ENCODE measurements at places on chromosomes 2 and 18.

- DNase-seq, result no peak
Measured at GRCh38 chr2:28032816-28033215, 142.3 kb downstream of the BABAM2 start.

- DNase-seq, result no peak
Measured at GRCh38 chr2:235611349-235611748, 117.5 kb downstream of the AGAP1 start.

- DNase-seq, result no peak
Measured at GRCh38 chr2:188189356-188189755, 102.3 kb upstream of the GULP1 start.

DNA sequence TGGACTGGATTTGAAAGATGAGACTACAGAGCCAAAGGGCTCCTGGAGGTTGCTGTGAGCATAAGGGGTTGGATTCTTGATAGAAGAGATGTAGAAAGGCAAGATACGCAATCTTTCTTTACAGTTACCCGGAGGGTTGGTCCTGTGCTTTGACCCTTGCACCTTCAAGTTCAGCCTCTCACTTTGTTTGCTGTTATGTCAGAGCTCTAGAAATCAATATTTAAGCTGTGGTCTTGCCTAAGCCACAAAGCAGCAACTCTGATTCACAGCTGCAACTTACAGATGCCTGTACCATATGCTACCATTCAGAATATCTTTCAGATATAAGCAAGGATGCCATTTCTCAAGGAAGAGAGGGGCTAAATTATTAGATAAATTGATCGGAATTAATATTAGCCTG, 943.1 kb upstream of the LRRTM1 start:
- no peak for DNase-seq

DNA sequence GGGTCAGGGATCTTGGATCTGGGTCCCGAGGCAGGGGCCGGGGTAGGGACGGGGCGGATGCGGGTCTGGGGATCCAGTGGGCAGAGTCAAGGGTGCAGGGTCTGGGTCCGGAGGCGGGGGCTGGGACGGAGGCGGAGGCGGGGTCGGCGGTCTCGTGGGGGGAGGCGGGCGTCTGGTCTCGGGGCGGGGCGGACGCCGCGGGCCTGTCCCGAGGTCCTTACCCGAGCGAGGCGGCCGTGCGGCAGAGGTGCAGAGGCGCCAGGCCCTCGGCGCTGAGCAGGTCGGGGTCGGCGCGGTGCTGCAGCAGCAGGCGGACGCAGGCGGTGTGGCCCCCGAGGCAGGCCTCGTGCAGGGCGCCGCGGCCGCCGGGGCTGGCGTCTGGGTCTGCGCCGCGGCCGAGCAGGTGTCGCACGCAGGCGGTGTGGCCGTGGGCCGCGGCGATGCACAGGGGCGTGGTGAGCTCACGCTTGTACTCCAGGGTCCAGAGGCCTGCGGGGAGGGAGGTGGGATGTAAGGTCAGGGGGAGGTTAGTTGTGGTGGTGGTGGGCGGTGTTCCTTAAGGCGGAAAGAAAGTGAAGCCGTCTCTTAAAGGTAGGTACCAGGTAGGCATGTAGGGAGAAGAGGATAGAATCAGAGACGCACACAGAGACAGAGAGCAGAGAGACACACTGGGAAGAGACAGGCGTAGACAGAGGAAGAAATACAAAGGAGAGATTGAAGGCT, 26.6 kb downstream of the ASB18 start:
- no peak for DNase-seq

DNA sequence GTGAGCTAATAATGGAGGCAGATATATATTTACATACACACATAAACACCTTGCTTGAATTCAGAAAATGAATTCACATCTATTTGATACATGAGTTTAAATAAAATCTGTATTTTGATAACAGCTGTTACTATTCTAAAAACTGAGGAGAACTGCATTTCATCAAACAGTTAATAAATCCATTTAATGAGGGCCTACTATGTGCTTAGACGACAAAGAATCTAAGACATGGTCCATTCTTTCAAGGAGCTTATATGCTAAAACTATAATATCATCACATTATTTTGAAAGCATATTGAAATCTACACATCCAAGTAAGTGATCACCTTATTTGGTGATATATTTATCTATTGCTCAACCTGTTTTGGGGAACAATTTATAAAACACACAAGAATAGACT, 90.8 kb upstream of the ZFP36L2 start:
- DNase-seq, result no peak

GRCh38 chr18:48931680-48932461, 18.9 kb downstream of the SMAD7 start:
- no peak for DNase-seq

GRCh38 chr2:27370816-27371620, 602 bp downstream of the SNX17 start:
- DNase-seq, result no peak

GRCh38 chr2:95113464-95113863, 8.1 kb downstream of the MRPS5 start:
- no peak for DNase-seq

DNA sequence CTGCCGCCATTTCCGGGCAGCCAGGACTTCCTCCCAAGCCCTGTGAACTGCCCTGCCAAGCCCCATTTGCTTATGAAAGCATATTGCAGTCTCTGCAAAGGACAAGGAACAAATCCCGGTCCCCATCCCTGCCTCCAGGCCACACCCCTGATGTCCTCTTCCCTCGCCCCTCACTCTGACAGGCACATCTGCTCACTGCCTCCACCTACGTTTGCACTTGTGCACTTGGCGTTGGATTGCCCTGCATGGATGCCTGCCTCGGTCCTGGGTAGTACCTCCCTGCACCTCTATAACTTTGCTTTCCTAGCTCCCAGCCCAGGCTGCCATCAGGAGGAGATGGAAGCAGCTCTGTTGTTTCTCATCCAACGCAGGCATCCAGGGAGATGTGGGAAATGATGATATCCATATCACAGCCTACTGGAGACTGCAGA, 19.6 kb upstream of the RPL31 start:
- DNase-seq, result no peak

DNA sequence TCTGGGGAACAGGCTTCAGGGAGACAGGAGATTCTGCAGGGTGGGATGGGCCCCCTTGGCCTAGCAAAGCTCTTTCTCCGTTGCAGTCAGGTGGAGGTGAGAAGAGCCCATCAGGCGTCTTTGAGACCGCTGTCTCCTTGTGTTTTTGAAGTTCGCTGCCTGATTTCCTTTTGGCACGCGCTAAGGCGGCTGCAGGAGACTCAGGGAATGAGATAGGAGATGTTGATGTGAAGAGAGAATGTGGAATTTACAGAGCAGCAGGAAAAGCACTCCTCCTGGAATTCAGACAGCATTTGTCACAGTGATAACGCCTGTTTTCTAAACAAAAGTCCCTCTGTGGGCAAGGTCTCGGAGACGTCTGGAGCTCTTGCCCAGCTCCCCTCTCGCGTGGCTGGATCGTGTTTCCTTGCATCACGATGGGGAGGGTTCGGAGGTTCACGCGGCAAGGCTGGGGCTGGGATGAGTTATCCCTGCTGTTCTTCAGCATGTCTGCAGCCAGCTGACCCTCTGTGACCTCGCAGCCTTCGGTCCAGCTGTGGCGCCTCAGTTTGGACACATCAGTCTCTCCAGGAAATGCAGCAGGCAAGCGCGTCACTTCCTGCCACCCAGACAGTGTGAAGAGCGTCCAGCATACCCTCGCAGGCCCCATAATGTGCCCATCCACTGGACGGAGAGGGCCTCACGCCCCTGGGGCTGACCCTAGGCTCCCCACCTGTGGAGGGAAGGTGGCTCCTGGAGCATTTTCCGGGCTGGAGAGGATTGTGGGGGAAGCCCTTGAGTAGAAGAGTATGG, 30.2 kb downstream of the GLI2 start:
- no peak for DNase-seq

- no peak for DNase-seq
Measured at GRCh38 chr2:170201734-170202393, 23.9 kb downstream of the MYO3B start.

- DNase-seq, result no peak
Measured at GRCh38 chr18:49016648-49017539, 66.1 kb upstream of the SMAD7 start.

GRCh38 chr18:62170857-62171256, 16.0 kb downstream of the PIGN start:
- no peak for DNase-seq

- DNase-seq, result peak; percentile 20
Measured at GRCh38 chr2:19863303-19864041, 38.3 kb downstream of the TTC32 start.

DNA sequence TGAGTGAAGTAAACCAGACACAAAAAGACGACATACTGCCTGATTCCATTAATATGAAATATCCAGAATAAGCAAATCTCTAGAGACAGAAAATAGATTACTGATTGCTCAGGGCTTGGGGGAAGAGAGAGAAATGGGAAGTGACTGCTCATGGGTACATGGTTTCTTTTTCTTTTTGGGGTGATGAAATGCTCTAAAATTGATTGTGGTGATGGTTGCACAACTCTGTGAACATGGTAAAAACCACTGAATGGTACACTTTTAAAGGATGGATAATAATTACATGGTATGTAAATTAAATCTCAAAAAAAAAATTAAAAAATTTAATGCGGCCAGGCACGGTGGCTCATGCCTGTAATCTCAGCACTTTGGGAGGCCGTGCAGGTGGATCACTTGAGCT, 39.3 kb downstream of the RPL31 start:
- no peak for DNase-seq

DNA sequence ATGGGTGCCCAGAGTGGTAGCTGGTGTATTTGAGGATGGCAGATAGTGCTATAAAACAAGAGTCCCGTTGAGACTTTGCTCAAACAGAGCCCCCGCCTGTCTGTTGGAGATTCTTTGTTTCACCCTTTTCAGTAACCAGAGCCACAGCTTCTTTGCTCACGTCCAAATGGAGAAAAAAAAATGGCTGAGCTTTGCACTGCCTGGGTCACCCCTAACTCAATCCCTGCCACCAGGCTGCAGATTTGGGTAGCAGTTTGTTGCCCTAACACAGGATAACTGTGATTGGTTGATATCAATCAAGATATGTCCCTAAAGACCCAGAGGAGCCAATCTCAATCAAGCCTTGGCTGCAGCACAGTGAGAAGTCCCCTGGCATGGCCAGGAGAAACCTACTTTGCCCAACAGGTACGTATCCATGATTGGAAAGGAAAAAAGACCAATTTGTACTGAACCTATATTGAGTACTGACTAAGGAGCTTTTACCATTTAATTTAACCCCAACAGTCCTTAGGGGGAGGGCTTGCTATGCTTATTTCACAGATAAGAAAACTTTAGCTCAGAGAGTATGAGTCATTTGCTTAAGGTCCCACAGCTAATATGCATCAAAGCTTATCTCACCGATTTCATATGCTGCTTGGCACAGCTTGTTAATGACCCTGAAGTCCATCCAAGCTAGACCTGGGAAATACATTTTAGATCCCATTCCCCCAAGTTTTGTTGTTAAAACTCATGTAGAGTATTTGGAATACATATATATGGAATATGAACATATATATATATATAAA, 72.0 kb upstream of the SH3BP4 start:
- DNase-seq, result no peak

DNA sequence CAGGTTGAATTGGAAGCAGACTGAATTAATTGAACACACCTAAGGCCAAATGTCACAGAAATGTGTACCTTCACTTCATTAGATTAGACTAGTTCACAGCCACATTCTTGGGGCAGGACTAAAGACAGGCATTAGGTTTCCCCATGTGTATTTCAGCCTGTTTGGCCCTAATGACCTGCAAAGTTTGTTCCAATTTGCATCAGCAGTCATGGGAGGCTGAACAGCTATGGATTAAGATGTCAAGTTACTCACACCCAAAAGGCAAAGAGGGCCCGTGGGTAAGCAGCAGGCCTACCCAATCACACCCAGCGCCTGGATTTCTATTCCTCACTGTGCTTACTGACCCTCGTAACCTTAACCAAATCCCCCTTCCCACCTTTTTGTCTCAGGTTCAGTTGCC, 99.6 kb upstream of the RIOK3 start:
- DNase-seq, result no peak

DNA sequence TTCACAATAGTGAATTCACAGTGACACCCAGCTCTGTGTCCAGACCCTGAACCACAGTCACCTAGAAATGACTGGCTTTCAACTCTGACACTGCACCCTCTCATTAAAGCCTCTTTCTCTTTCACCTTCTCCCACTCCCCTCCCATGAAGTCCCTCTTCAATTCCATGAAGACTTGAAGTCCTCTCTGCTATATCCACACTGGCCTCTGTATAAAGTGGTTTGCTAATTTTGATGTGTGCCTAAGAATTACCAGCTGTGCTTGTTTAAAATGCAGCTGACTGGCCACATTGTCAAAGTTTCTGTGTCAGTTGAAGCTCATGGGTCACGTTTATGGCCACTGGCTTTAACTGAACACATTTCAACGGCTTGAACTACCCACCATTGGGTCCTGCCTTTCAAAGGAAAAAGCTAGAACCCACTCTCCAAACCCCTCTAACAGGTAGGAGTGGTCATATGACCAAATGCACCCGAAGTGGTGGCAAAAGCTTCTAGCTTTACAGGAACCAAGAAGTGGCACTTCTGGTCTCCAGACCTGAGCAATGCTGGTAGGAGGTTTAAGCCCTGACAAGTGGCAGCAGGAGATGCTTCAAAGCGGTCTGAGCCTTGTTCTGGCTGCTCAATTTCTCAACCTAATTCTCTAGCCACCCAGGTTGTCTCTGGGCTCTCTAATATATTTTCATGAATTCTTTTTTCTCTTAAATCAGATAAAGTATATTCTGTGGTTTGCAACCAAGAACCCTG, 34.2 kb downstream of the B4GALT6 start:
- no peak for DNase-seq

DNA sequence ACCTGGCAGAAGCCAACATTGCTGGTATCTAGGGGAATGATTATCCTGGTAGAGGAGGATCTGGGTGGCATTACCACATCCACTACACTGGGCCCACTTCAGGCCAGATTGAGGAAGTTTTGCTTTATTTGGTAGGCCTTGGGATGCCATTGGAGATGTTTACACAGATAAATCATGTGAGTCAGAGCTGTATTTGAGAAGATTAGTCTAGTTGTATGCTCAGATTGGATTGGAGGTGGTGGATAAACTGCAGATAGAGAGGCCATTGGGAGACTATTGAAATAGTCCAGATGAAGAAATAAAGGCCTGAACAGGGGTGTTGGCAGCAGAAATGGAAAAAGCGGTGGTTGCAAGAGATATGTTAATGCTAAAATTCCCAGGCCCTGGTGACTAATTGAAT, 81.5 kb downstream of the EFEMP1 start:
- DNase-seq, result no peak

DNA sequence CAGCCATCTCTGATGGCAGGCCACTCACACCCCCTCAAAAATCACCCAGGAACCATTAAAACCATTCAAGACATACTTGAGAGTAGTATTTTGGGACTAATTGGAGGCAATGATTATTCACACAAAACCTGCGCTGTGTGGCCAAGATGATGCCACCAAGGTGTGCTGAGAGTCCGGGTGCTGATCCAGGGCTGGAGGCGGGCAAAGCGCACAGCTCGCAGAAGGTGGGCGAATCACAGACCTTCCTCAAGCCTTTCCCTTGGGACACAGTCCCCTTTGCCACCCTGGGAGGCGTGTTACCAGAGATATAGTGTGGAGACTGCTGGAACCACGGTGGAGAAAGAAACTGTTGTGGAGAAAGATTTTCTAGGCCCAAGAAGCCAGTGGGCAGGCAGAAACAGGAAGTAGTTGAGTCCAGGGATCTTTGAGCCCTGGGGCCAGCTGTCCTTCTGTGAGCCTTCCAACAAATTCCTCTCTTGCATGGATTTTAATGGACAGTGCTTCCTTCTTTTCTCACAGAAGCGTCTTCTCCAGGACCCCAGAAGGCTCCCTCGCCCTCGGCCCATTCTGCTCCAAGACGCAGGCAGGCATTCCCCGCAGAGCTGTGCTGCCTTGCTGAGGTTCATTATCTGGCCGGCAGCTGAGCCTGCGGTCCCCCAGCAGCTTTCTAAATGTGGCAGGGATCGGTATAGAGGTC, 8.0 kb downstream of the COPS9 start:
- DNase-seq, result no peak

Data from NCI-H187 (cell line).